ENCODE measurements at places on chromosomes 12 and 14.

DNA sequence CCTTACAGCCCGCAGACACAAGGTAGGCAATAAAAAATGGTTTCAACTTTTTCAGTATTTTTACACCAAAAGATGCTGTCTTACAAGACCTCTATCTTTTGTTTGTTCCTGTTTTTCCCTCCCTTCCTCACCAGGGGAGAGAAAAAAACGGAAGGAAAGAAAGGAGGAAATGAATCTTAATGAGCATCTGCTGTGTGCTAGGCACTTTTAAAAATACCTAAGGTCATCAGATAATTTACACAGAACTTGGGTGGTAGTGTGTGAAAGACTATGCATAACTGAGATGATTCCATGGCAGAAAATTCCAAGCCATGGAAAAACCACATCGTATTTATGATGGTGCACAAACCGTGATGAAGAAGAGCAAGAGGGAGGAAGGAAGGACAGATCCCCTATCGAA, 121.2 kb downstream of the DIP2B start:
- DNase-seq, result no peak

DNA sequence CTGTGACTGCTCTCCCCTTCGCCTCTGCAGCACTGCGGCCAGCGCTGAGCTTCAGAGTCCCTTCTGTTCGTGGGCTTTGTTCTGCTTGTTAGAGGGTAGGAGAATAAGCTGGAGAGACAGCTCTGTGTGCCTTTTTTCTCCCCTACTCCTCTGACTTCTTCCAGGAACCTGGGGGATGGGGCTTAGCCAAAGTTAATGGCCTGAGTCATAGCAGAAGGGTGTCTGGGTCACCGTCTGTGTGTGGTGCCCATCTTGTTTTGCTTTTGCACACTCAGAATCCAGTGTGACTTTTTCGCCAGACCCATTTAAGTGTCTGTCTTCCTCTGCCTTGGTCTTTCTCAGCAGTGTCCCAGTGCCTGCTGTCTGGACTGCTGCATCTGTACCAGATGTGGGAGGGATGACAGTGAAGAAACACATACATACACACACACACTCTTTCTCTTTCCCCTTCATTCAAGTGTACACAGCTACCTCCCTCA, 3.0 kb downstream of the KIF5A start:
- no peak for DNase-seq

DNA sequence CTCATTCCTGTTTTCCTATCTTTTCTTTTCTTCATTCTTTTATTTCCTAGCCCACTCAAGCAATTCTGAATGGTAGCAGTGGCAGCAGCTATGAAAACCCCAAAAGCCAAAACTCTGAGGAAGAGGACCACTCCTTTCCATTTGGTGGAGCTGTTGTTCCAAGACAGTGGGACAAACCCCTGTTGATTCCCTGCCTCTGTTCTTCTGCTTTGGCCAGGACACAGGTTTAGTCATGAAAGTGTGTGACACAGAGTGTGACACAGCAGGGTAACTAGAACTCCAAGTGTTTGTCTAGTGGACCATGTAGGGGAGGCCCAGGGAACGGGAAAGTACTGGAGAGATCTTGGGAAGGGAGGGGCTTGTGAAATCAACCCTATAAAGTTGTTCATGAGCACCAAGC, 71.1 kb downstream of the PTCSC3 start:
- DNase-seq, result no peak

- no peak for DNase-seq
These were observed 210.9 kb upstream of the ARID2 start for GRCh38 chr12:45518291-45519235.
